ENCODE measurements at places on chromosomes 1 and 21. TPM values are rescaled to one million over a fixed set of nuclear protein-coding genes. Genes with fewer than 3 reads are reported as not detected.

MAP3K7CL gene
- not detected for polyA plus RNA-seq

PCBP3 gene
- polyA plus RNA-seq = 1.7 TPM

KLHL20 gene
- polyA plus RNA-seq = 33.2 TPM

SH3D21 gene
- 2.8 TPM for polyA plus RNA-seq

TAS1R3 gene
- 1.2 TPM for polyA plus RNA-seq

FCER1G gene
- 3.5 TPM for polyA plus RNA-seq

WDR77 gene
- 53.8 TPM for polyA plus RNA-seq

TMPRSS2 gene
- not detected for polyA plus RNA-seq

HAX1 gene
- 155 TPM for polyA plus RNA-seq

C1orf56 gene
- 1.2 TPM for polyA plus RNA-seq

THBS3 gene
- polyA plus RNA-seq = 99.6 TPM

NECTIN4 gene
- not detected for polyA plus RNA-seq

CFAP107 gene
- not detected for polyA plus RNA-seq

PPOX gene
- 93.9 TPM for polyA plus RNA-seq

NR5A2 gene
- not detected for polyA plus RNA-seq

LRRN2 gene
- polyA plus RNA-seq = 3.3 TPM

SOD1 gene
- 449 TPM for polyA plus RNA-seq

ZBTB8A gene
- 6.9 TPM for polyA plus RNA-seq

LMX1A gene
- polyA plus RNA-seq = 0.52 TPM

XKR8 gene
- polyA plus RNA-seq = not detected

PEAR1 gene
- polyA plus RNA-seq = not detected

AK5 gene
- 7.1 TPM for polyA plus RNA-seq

CASQ2 gene
- polyA plus RNA-seq = not detected

S100A9 gene
- polyA plus RNA-seq = not detected

S100A12 gene
- not detected for polyA plus RNA-seq

CLDN8 gene
- polyA plus RNA-seq = not detected

ALPL gene
- 3.4 TPM for polyA plus RNA-seq

GCSAML gene
- polyA plus RNA-seq = not detected

GUCA2A gene
- polyA plus RNA-seq = not detected

AMY2A gene
- polyA plus RNA-seq = 1.3 TPM

LRRC71 gene
- polyA plus RNA-seq = not detected

HIVEP3 gene
- polyA plus RNA-seq = 2.6 TPM

ALX3 gene
- polyA plus RNA-seq = not detected

FAM78B gene
- 3.9 TPM for polyA plus RNA-seq

CA14 gene
- 1.5 TPM for polyA plus RNA-seq

TRIM63 gene
- polyA plus RNA-seq = not detected

OLIG2 gene
- polyA plus RNA-seq = 0.84 TPM

COL6A1 gene
- 49.0 TPM for polyA plus RNA-seq

EPHA10 gene
- 39.4 TPM for polyA plus RNA-seq

SEMA4A gene
- 38.4 TPM for polyA plus RNA-seq

A3GALT2 gene
- not detected for polyA plus RNA-seq
